A673 (cell line): ENCODE measurements at places on chromosomes 13 and 19. TPM values are rescaled to one million over a fixed set of nuclear protein-coding genes. Genes with fewer than 3 reads are reported as not detected.

DNA sequence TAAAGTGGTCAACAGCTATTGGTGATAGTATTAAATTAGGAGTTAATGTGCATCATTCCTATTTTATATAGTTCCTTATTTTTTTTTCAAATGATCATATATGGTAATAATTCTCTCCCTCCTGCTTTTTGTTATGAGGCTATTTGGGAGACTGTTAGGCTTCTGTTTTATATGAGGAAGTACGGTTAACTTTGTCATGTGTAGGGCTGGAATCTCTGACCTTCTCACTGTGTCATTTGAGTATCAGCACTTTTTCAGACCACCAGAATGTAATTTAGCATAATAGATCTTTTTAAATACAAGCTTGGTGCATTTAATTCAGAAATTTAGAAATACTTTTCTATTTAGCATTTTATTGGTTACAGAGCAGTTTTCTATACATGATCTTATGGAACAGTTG lies 7.7 kb downstream of the DGKH start:
- H3K36me3 ChIP-seq = no peaks in the 10 kb centered on the region
- H3K27ac ChIP-seq = no peak overlapping the region
- H3K4me3 ChIP-seq = no peak overlapping the region
- H3K4me1 ChIP-seq = no peaks in the 10 kb centered on the region
- H3K27me3 ChIP-seq = no peaks in the 10 kb centered on the region

GRCh38 chr19:45187421-45188100 lies 9.0 kb downstream of the BLOC1S3 start:
- H3K27ac ChIP-seq = no peak overlapping the region
- peak; percentile 33 for DNase-seq
- no peaks in the 10 kb centered on the region for H3K4me1 ChIP-seq

GRCh38 chr13:22967669-22968068 lies 213.1 kb upstream of the SGCG start:
- no peak overlapping the region for H3K27ac ChIP-seq
- H3K4me3 ChIP-seq = no peak overlapping the region
- H3K36me3 ChIP-seq = no peaks in the 10 kb centered on the region
- no peak for DNase-seq
- no peaks in the 10 kb centered on the region for H3K27me3 ChIP-seq
- H3K4me1 ChIP-seq = peaks cover 8% of the 10 kb centered on the region

- peak overlapping the region; percentile 25 for H3K4me3 ChIP-seq
- DNase-seq = no peak
- peaks cover 23% of the 10 kb centered on the region for H3K4me1 ChIP-seq
- H3K27ac ChIP-seq = no peak overlapping the region
- no peaks in the 10 kb centered on the region for H3K36me3 ChIP-seq
- peaks cover 10% of the 10 kb centered on the region for H3K27me3 ChIP-seq
Measured at GRCh38 chr19:48502350-48503018, 9.2 kb downstream of the LMTK3 start.

DNA sequence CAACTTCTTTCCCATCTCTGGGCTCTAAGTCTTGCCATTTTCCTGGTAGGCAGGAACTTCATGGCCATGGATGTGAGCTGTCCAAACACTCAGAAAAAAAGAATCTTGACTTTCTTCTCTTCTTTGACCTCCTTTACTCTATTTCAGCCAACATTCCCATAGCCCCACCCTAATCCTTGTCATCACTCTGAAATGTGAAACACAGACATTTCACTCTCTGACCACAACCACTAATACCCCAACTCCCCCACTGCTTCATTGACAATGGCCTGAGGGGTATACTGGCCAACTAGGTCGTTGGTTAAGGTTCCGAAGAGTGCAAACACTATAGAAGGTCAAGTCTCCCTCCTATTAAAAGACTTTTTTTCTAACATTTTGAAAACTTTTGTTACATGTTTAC lies 4.7 kb upstream of the CYP2A13 start:
- H3K36me3 ChIP-seq = no peaks in the 10 kb centered on the region
- H3K4me1 ChIP-seq = no peaks in the 10 kb centered on the region
- no peak overlapping the region for H3K4me3 ChIP-seq
- no peak for DNase-seq

DNA sequence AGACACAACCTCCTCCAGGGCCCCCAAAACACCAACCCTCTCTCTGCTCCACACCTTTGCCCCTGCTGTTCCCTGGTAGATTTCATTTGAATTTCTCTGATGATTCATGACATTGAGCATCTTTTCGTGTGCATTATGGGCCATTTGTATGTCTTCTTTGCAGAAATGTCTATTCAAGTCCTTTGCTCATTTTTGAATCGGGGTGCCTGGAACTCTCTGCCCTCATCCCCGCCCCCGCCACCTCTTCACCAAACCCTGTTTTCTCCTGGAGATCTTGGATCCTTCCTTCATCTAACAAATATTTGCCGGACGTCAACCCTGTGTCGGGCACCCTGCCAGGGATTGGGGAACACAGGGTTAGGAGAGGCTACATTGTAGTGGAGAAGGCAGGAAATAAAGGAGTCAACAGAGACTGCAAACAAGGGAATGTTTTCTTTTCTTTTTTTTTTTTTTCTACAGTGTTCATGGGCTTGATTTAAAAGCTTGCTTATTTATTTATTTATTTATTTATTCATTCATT lies 25.5 kb upstream of the SLC1A5 start:
- no peaks in the 10 kb centered on the region for H3K4me1 ChIP-seq
- no peak overlapping the region for H3K27ac ChIP-seq
- DNase-seq = no peak
- H3K27me3 ChIP-seq = no peaks in the 10 kb centered on the region

- H3K27me3 ChIP-seq = peaks cover 98% of the 10 kb centered on the region
- H3K4me3 ChIP-seq = no peak overlapping the region
- H3K27ac ChIP-seq = no peak overlapping the region
- no peaks in the 10 kb centered on the region for H3K36me3 ChIP-seq
- no peak for DNase-seq
Measured at GRCh38 chr13:27788271-27788670, 4.0 kb upstream of the GSX1 start.

- no peaks in the 10 kb centered on the region for H3K36me3 ChIP-seq
- H3K27ac ChIP-seq = no peak overlapping the region
- no peaks in the 10 kb centered on the region for H3K27me3 ChIP-seq
Measured at GRCh38 chr13:109610517-109610916, 175.9 kb downstream of the IRS2 start.

DNA sequence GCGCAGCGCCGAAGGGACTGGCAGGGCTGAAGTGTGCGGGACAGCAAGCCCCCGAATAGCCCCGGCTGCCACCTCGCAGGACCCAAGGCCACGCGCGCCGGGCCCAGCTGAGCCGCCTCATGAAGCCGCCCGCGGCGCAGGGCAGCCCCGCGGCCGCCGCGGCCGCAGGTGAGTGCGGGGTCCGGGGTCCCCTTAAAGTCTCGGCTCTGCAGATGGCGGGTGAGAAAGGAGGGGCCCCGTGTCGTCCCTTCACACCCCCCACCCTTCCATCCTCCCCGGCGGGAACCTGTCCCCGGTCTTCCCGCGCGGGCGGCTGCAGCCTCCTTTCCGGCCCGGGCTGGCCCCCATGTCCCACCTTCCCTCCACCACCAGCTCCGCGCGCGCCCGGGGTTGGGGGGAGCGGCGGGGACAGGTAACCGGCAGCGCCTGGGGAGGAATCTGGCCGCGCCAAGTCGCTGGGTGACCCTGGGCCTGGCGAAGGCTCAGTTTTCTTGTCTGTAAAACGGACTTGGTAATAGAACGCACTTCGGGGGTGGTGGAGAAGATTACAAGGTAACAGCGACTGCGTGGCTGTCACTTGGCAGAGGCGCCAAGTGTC lies 338 bp downstream of the RGCC start:
- H3K4me1 ChIP-seq = peaks cover 4% of the 10 kb centered on the region
- H3K27me3 ChIP-seq = peaks cover 56% of the 10 kb centered on the region
- H3K36me3 ChIP-seq = no peaks in the 10 kb centered on the region
- no peak for DNase-seq

DNA sequence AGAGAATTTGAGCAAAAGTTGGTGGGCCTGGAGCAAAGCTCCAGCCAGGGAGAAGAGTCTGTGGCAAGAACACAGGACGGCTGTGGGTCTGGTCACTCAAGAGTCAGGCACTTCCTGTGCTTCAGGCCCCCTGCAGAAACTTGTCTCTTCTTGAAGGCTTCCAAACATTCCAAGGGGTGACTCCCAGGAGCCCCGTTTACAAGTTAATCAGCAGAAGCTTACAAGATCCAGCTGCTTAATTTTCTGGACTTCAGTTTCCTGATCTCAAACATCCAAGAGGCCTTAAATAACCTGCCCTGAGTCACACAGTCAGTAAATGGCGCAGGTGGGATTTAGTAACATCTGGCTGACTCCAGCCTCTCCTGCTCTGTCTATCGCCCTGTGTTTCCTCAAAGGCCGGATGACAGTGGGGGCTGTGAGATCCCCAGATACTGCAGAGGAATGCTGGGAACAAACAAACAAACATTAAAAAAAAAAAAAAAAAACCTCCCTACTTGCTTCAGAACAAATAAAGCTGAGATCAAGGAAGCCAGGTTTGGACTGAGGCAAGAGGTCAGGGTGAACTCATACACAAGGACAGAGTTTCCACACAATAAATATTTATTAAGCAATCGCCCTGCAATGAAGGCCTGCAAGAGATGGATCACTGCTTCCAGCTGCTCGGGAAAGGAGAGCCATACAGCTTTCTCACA lies 175.4 kb upstream of the RFC3 start:
- no peak overlapping the region for H3K4me3 ChIP-seq
- H3K36me3 ChIP-seq = no peaks in the 10 kb centered on the region
- peak; percentile 16 for DNase-seq

DNA sequence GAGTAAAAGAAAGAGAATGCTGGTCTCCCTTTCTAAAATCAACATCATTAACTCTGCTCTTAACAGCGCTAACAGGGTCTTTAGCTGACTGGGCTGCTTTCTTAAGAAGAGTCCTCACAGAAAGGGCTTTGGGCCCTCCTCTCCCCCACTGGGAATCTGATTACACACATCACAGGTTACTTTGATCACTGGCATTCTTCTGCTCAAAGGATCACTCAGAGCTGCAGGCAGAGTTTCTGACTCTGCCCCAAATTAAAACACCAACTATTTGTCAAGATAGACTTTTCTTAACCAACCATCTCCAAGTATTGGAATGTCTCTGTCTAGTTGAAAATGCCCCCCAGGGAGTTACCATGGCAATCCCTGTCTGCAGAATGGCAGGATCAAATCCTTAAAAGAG lies 31.1 kb upstream of the SIAH3 start:
- H3K4me3 ChIP-seq = no peak overlapping the region
- peaks cover 13% of the 10 kb centered on the region for H3K4me1 ChIP-seq
- no peak overlapping the region for H3K27ac ChIP-seq
- DNase-seq = no peak
- no peaks in the 10 kb centered on the region for H3K27me3 ChIP-seq

- no peak overlapping the region for H3K4me3 ChIP-seq
- H3K27me3 ChIP-seq = no peaks in the 10 kb centered on the region
- H3K27ac ChIP-seq = no peak overlapping the region
- DNase-seq = no peak
- no peaks in the 10 kb centered on the region for H3K36me3 ChIP-seq
Measured at GRCh38 chr19:1540365-1540925, 16.6 kb downstream of the PLK5 start.

DNA sequence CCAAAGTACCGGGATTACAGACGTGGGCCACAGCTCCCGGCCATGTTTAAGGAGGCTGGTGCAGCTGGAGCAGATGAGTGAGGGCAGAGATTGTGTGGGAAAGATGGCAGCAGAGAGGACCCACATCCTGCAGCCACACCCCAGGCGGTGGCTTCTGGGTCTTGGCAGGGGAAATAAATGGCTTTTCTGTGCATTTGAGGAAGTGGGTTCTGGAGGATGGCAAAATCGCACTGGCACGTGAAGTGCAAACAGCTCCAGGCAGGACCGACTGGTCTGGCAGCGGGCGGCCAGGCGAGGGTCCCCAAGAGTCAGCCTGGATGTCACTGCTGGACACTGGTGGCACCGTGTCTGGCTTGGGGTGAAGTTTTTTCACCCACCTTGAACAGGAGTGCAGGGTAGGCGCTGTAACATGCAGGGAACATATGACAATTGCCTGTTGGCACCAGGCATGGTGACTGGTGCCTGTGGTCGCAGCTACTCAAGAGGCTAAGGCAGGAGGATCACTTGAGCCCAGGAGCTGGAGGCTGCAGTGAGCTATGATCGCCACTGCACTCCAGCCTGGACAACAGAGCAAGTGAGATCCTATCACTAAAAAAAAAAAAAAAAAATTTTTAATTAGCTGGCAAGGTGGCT lies 8.4 kb downstream of the B3GNT3 start:
- H3K27ac ChIP-seq = no peak overlapping the region
- H3K4me3 ChIP-seq = no peak overlapping the region
- H3K4me1 ChIP-seq = no peaks in the 10 kb centered on the region
- no peak for DNase-seq

DNA sequence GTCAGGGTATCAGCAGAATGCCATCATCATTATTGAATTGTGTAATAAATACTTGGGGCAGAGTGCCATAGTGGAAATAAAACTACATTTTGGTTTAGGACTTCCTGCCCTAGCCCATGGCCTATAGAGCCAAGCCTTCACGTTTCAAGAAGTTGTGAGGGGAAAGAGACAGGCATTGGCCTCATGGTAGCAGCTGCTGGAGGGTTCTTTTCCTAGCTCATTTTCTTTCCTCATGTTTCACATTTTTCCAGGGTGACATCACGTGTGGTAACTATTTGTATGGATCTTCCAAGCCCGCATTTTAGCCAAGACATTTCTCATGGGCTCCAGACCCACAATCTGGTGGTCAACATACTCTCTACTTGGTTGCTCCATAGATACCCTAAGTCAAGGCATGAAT lies 80.4 kb downstream of the LRCH1 start:
- H3K4me3 ChIP-seq = no peak overlapping the region
- H3K27ac ChIP-seq = no peak overlapping the region
- no peaks in the 10 kb centered on the region for H3K27me3 ChIP-seq
- DNase-seq = no peak

HSD17B14 gene
- total RNA-seq = 2.0 and 3.0 TPM in 2 replicates

BCAM gene
- 3.4 and 6.6 TPM in 2 replicates for total RNA-seq

POU2F2 gene
- total RNA-seq = 2.2 and 2.5 TPM in 2 replicates

PLPP2 gene
- total RNA-seq = 2.6 and 3.1 TPM in 2 replicates

SERP2 gene
- total RNA-seq = 0.69 and 1.5 TPM in 2 replicates

MLNR gene
- not detected in 2 replicates for total RNA-seq

NOVA2 gene
- not detected in 2 replicates for total RNA-seq

CYP4F12 gene
- not detected in 2 replicates for total RNA-seq

ATP8B3 gene
- total RNA-seq = 8.7 and 10.7 TPM in 2 replicates

ANKRD27 gene
- 25.0 and 27.8 TPM in 2 replicates for total RNA-seq

CLEC4G gene
- total RNA-seq = not detected in 2 replicates
